Left hindlimb (tissue), 1 donor: ENCODE measurements at places on chromosomes 2 and 18.
A peak's percentile ranks its signal among the peaks of the same experiment; 100 is the strongest.

DNA sequence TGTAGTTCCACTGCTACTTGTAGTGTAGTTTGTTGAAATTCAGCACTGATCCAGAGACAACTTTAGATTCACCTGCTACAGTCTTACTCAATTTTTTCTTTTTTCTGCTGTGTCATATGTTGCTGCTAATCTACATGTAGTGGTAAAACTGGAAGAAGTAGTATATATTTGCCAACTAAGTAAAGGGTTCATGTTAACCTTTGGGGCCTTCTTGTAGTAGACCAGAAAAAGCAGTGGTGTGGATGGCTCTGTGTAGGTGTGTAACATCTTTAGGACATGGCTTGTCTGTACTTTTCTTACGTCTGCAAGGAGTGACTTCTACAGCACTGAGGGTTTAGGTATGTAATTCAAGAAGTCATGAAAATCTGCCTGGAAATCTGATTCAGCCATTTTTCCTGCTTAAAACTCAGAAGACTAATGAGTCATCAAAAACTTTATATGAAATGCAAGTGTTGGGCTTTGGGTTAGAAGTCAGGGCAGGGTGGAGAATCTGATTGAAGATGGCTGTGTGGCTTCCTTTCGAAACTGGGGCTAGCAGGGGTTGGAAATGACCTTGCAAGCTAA is 8.4 kb downstream of the PTPRM start:
- DNase-seq = no peak

GRCh38 chr2:37865640-37866039 is 59.4 kb upstream of the RMDN2 start:
- no peak for DNase-seq

DNA sequence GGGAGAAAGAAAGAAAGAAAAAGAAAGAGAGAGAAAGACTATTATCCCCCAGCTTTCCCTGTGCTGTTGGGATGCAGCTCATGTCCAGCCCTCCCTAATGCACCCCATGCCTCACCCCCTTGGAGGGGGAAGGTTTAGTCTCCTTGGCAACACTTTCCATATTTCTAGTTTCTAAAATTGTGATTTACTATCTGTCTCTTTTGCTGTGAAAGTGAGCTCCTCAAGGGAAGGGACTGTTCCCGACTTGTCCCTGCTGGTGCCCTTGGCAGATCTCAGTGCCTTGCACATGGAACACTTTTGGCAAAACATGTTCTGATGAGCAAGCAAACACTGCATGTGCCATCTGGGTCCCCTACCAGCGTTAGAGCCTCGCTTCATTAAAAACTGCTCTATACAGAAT is 11.7 kb upstream of the NAPG start:
- no peak for DNase-seq

GRCh38 chr2:121197369-121198091 is 87.5 kb downstream of the TFCP2L1 start:
- no peak for DNase-seq

GRCh38 chr18:50937183-50937582 is 30.7 kb upstream of the ELAC1 start:
- no peak for DNase-seq

- DNase-seq = no peak
Measured at GRCh38 chr2:554444-554843, 122.8 kb downstream of the TMEM18 start.

DNA sequence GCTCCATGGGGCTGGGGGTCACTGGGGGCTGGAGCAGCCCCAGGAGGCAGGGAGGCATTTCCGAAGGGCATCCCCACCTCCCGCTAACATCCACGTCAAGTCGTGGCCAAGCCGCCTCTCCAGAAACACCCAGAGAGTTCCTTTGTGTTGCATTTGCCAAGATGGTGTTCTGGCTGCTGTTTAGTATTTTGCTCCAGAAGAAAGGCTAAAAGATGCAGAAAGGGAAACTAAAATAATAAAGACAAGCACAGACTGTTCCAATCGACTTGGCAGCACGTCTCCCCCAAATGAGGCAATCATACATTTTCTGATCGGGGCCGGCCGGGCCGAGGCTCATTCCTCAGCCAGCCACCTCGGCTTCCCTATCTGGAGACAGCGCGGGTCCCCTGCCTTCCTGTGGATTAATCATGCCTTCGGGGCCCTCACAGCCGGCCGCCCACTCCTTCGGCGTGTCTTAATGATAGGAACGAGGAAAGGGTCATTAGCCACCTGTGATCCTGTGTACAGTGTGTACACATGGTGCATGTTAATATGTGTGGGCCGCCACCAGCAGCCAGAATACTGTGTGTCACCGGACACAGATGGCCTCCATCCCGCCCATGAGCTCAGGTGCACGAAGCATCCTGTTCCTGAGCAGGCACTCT is 169.2 kb downstream of the KLHL29 start:
- peak; percentile 72 for DNase-seq

GRCh38 chr18:159037-159652 is 788 bp downstream of the USP14 start:
- no peak for DNase-seq

GRCh38 chr18:79392226-79392625 is 3.5 kb upstream of the NFATC1 start:
- DNase-seq = no peak

GRCh38 chr2:68258851-68259250 is 6.5 kb upstream of the PPP3R1 start:
- no peak for DNase-seq

GRCh38 chr2:59590798-59591197 is 962.7 kb downstream of the BCL11A start:
- DNase-seq = no peak

DNA sequence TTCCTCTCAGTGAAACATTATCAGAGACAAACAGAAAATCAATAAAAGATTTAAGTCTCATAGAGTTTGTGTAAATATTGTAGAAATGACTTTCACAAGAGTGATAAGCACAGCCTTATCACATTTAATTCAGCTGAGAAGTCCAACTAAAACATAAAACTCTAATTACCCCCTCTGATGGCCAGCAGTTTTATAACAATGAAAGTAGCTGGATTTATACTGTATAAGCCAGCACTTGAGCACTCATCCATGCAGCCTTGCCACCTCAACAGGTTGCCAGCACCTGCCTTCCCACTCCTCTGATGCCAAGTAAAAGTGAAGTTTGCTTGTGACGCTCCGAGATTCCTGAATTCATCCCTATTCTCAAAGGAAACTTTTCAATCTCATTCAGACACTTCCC is 103.0 kb upstream of the STK39 start:
- no peak for DNase-seq

DNA sequence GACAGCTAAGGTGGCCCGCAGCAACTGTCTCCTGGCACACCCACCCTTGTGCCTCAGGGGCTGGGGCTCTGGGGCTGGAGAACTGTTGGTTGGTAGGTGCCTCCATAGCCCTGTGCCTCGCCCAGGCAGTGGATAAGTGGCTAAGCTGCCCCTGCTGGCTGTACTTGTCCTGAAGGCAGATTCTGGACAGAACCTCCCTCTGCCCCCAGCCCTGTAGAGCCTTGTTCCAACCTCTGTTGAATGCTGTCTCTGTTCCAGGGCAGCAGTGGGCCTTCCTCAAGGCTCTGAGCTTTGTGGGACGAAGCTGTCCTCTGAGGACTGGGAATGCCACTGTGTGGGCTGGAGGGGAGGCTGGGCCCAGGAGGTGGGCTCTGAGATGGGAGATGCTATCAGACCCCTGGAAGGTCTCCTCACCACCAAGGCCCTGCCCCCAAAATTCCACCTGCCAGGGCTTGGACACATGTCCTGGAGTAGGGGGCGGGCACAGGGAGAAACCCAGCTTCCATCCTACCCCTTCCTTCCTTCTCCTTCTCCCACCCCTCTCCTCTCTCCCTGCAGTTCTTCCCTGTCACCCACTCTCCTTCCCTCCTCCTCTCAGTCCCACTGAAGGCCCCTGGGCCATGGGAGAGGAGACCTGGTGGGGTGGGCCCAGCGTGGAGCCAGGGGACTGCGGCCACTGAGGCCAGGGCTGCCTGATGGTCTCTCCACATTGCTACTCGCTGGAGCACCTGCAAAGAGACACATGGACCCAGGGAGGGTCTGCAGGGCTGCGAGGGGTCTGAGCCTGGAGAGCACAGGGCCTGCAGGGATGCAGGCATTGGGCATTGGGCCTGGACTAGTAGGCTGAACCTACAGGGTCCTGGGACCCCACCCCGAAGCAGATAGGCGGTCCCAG is 1.7 kb upstream of the PDCD1 start:
- peak; percentile 15 for DNase-seq

DNA sequence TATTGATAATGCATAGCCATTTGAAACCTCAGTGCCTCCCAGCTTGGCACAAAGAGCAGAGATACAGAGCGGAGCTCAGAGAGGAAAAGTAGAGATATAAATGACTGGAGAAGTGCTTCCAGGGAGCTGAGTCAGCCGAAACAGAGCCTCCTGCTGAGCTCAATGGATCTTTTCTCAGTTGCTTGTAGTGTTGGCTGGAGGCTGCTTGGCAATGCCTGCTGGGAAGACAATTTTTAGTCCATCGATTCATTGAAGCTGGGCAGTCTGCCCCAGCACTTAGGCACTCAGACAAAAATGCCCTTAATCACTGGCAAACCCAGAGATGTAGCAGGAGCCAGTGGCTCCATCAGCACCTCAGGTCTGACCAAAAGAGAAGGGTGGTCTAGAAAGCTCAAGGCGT is 81.3 kb upstream of the SETBP1 start:
- DNase-seq = peak; percentile 60

GRCh38 chr2:54422072-54422581 is 34.0 kb upstream of the SPTBN1 start:
- no peak for DNase-seq

GRCh38 chr2:20226152-20226545 is 1.2 kb upstream of the SDC1 start:
- DNase-seq = no peak

DNA sequence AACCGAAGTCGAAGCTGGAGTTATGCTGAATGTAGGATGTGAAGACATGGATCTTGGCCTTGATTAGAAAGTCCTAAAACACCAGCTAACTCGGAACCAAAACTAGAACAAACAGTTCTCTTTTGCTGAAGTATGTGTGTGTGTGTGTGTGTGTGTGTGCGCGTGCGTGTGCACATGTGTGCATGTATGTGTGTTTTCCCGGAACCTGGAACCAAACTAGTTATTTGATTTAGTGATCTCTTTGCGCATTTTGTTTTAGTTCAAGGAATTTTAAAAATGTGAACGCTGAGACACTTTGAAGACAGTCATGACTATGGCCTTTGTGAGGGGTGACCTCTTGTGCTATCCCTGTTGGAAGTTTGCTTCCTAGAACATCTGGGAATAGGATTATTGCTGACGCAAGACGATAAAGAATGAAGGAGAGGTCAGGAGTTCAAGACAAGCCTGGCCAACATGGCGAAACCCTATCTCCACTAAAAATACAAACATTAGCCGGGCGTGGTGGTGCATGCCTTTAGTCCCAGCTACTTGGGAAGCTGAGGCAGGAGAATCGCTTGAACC is 23.8 kb downstream of the FHL2 start:
- no peak for DNase-seq

DNA sequence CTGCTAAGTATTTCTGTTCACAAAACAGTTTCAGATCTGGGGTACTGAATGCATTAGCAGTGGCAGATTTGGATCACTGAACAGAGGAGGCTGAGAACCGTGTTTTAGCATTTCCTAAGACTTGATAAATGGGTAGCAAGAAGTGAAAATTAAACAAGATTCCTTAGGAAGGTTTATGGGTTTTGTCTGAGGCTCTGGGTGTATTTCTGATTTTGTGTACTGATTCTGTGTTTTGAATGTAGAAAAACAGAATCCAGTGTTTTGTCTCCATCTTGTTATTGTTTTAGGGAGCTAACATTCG is 1.4 kb downstream of the FAM117B start:
- DNase-seq = no peak

GRCh38 chr2:31987454-31988220 is 23.2 kb downstream of the MEMO1 start:
- no peak for DNase-seq

DNA sequence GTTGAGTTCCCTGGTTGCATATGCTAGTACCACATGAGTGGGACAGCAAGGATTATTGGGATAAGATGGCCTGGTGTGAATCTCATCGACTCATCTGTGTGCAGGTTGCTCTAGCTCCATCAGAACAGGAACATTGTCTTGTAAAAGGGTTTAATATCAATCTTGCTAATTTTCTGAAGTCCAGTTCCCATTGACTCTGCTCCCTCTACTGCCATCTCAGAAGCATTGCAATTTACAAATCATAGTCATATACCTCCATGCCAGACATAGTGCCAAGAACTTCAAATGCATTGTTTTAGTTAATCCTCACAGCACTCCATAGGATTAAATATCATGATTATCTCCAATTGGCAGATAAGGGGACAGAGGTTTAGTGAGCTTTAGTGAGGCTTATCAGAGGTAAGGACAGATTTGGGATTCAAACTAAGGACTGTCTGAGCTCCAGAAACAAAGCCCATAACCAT is 4.8 kb upstream of the STAT4 start:
- DNase-seq = no peak

DNA sequence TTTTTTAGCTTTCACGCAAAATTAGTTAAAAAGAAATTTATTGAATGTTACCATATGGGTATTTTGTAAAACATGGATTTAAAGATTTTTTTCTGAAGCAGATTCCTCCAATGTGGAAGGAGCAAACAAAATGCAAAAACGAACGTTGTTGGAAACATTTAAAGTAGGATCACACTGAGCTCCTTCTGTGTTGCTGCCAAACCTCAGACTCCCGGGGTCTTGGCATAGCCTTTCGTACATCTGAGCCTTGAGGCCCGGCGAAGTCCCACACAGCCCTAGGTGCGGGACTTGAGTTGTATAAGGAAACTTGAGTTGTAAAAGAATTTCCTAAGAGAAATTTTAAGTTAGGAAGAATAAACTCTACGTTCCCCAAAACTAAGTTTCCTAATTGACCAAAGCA is 52.0 kb upstream of the CD226 start:
- peak; percentile 44 for DNase-seq

DNA sequence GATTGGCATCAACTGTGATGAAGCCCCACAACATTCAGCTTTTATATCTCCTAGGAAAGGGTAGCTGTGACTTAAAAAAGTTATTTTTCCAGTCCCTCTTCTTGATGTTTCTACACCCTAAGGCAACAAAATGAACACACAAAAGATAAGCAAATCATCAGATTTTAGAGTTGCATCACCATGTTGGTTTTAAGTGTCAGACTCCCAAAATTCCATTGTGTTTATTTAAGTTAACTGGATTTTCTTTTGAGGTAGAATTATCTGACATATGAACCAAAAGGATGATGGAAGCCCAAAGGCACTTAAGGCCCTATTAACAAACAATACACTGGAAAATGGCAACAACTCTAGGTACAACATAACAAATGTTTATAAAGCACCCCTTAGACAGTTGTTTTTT is 261.7 kb upstream of the SLC39A10 start:
- DNase-seq = no peak

DNA sequence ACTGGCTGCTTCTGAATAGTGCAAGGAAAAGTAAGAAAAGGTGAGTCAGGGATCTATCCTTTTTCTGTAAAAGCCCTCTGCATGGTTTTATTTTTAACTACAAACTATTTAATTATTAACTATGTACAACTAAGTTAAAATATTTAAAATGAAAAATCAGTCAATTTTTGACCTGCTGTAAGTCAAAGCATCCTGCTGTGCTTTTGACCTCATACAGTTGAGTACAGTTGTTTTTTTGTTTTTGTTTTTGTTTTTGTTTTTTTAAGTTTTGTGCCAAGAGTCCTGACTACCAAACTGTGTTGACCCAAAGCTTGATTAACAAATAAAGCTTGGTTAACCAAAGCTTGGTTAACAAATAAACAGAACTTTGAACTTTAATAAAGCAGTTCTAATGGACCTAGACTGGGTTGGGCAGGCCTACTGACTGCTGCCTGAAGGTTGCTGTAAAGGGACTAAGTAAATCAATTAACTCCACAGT is at the start of gene ACMSD:
ACMSD (plus strand) TSS at position 474 of the 478 bp plus-strand sequence. CDS start 67 bp downstream, outside the sequence.
- no peak for DNase-seq

- peak; percentile 82 for DNase-seq
Measured at GRCh38 chr2:136025057-136025973, 39.9 kb upstream of the DARS1 start.

- no peak for DNase-seq
Measured at GRCh38 chr2:3777966-3778365, 74.6 kb downstream of the DCDC2C start.
